ENCODE measurements at places on chromosomes 5 and 9. TPM values are rescaled to one million over a fixed set of nuclear protein-coding genes. Genes with fewer than 3 reads are reported as not detected.

DNA sequence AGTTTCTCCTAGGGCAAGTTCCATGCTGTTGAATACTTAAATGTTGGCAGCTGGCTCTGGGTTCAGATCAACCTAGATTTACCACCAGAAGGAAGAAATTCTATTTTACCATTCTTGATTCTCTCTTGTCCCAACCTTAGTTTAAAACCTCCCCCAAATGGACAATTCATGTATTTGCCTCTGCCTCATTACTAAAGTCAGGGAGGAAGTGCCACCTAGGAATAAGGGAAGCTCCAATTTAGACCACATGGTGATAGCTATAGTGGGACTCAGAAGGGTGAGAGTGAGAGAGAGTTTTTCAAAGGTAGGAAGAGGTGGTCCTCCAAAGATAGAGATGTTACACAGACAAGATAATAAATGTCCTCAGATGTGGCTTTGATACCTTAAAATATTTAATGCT, 53.4 kb upstream of the PAM start:
- H3K27me3 ChIP-seq = no peaks in the 10 kb centered on the region
- H3K4me1 ChIP-seq = no peaks in the 10 kb centered on the region
- no peaks in the 10 kb centered on the region for H3K36me3 ChIP-seq
- DNase-seq = no peak
- no peak overlapping the region for H3K27ac ChIP-seq
- H3K4me3 ChIP-seq = no peak overlapping the region

- H3K36me3 ChIP-seq = no peaks in the 10 kb centered on the region
- no peak for DNase-seq
- peak overlapping the region; percentile 91 for H3K27ac ChIP-seq
- peak overlapping the region; percentile 79 for H3K4me3 ChIP-seq
- H3K27me3 ChIP-seq = no peaks in the 10 kb centered on the region
- peaks cover 7% of the 10 kb centered on the region for H3K4me1 ChIP-seq
Observed at GRCh38 chr5:56908942-56909293, 478 bp upstream of the SETD9 start.

DNA sequence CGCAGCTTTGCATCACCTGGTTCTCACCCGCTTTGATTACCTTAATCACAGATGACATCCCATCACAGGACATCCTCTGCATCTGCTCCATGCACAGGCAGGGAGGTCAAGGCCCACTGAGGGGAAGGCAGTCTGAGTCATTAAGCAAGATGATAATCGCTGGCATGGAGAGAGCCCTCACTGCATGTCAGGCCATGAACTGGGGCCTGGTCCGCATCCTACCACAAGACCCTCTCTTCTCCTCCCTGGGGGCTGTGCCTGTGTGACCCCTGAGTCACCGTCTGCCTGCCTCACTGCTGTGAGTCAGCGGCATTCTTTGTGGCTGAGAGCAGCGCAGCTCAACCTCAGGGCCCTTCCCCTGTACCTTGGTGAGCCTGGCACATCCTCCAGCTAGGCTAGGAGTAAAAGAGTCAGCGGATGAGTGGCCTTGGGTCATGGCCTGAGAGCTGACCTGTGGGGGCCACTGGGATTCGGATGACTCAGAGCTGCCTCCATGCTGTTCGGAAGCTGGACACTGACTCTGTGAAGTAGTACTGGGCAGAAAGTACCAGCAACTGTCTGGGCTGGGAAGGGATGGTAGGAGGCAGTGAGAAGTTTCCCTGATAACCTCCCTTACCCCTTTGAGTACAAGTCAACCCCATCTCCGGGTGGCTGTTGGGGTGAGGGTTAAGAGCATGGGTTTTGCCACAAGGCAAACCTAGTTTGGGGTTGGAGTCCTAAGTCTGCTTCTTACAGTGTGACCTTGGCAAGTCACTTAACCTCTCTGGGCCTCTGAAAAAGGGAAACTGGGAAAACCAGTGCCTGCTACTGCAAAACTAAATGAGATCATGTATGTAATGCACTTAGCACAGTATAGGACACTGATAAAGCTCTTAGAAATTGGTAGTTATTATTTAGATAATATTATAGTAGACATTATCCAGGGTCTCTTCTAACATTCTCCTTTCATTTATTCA, 14.6 kb upstream of the ARSI start:
- H3K27me3 ChIP-seq = peaks cover 4% of the 10 kb centered on the region
- DNase-seq = no peak
- H3K27ac ChIP-seq = no peak overlapping the region
- no peaks in the 10 kb centered on the region for H3K36me3 ChIP-seq
- no peak overlapping the region for H3K4me3 ChIP-seq

DNA sequence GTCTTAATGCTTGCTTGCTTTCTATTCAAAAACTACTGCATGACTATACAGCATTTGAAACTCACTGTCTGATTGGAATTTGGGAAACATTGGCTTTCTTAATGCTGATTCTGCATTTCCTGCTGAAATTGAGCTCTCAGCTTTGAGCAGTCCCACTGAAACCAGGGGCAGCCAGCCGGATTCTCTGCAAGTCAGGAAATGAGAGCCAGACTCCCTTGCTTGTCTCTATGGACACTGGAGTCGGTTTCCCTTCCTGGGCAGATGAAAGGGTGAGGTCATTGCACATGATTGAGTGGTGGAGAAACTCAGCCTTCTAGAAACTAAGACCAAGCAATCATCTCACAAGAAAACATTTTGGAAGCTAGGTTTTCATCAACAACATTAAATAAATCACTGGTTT, 119.7 kb upstream of the SPATA31C2 start:
- H3K27ac ChIP-seq = no peak overlapping the region
- H3K27me3 ChIP-seq = no peaks in the 10 kb centered on the region

DNA sequence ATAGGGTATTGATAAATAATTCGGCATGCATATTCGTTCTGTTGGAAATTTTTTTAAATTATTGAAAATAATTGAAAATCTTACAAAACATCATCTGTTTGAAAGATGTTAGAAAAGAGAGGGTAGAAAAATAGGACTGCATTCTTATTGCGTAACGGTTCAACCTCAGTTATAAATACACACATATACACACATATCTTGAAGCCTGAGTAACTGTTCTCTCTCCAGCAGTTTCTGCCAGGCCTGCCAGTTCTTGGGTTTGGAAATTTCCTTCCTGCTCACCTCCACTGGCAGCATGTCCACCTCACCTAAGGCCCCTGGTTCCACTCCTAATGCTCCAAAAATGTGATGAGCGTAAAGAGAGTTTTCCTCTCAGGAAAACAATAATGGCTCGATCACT, 9.1 kb downstream of the SPATA31E1 start:
- no peaks in the 10 kb centered on the region for H3K4me1 ChIP-seq
- no peaks in the 10 kb centered on the region for H3K36me3 ChIP-seq
- no peak for DNase-seq
- H3K27me3 ChIP-seq = no peaks in the 10 kb centered on the region
- no peak overlapping the region for H3K27ac ChIP-seq
- no peak overlapping the region for H3K4me3 ChIP-seq

- H3K27me3 ChIP-seq = peaks cover 2% of the 10 kb centered on the region
- no peaks in the 10 kb centered on the region for H3K36me3 ChIP-seq
- no peak overlapping the region for H3K27ac ChIP-seq
- H3K4me3 ChIP-seq = no peak overlapping the region
- no peaks in the 10 kb centered on the region for H3K4me1 ChIP-seq
- DNase-seq = no peak
Observed at GRCh38 chr5:1380011-1380817, 35.3 kb upstream of the CLPTM1L start.

GRCh38 chr5:5794118-5794560, 371.7 kb downstream of the ICE1 start:
- H3K27me3 ChIP-seq = no peaks in the 10 kb centered on the region
- DNase-seq = no peak
- H3K4me3 ChIP-seq = no peak overlapping the region
- no peaks in the 10 kb centered on the region for H3K36me3 ChIP-seq

DNA sequence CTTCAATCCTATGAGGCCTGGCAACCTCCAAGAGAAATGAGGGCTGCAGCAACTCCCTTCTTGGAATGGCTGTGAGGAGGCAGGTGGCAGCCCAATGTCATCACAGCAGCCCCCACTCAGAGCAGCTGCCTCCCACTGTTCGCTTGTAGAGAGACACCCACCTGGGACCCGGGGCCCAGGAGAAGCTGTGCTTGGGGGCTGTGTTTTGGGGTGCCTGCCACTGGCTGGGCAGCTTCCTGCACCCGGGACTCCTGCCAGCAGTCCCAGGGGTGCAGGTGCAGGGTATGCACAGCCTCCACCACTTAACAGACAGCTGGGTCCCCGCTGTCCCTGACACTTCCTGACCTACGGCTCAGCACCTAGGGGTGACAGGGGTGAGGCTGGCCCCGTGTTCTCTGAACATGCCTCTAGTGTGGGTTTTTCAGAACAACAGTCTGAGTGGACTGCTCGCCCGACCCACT, 26.2 kb downstream of the NIPAL4 start:
- peaks cover 9% of the 10 kb centered on the region for H3K36me3 ChIP-seq
- H3K4me1 ChIP-seq = peaks cover 29% of the 10 kb centered on the region
- peak overlapping the region; percentile 24 for H3K27ac ChIP-seq
- H3K4me3 ChIP-seq = no peak overlapping the region

DNA sequence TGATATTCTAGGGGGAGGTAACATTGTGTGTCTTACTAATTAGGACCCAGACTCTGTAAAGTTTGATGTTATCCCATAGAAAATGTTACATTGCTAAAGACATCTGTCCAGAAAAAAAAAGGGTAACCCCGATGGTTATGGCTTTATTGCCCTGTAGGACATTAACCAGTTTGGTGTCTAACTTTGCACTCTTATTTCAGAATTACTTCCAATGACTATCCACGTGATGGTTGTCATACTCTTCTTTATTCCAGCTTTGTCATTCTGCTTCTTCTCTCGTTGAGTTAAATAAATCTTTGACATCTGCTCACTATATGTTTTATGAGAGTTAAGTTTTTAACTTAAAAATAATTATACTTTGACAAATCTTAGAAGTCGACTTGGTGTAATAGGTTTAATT, 180.4 kb upstream of the ANKRD55 start:
- H3K4me1 ChIP-seq = peaks cover 40% of the 10 kb centered on the region
- no peaks in the 10 kb centered on the region for H3K36me3 ChIP-seq
- DNase-seq = no peak
- H3K4me3 ChIP-seq = no peak overlapping the region
- H3K27ac ChIP-seq = peak overlapping the region; percentile 79
- H3K27me3 ChIP-seq = no peaks in the 10 kb centered on the region

- no peaks in the 10 kb centered on the region for H3K36me3 ChIP-seq
- H3K4me1 ChIP-seq = no peaks in the 10 kb centered on the region
- DNase-seq = no peak
- no peak overlapping the region for H3K27ac ChIP-seq
- H3K4me3 ChIP-seq = no peak overlapping the region
Observed at GRCh38 chr9:31733166-31733565, 651.3 kb upstream of the ACO1 start.

DNA sequence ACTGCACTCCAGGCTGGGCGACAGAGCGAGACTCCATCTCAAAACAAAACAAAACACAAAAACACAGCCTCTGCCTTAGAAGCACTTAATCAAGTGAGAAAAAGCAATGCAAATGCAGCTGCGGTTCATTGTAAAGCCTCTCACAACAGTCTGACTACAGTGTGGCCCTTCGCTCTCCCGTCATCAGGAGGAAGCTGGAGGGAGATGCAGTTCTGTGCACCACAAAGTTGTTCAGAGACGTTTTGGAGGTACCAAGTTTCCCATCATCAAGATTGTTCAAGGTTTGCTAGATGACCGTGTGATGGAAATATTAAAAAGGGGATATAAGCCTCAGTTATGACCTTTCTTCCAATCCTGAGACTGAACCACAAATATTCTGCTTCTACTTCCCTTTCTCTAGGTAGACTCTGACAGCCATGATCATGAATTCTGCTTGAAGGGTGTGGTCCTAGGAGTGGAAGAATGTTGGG, 40.9 kb downstream of the SEC61B start:
- no peaks in the 10 kb centered on the region for H3K36me3 ChIP-seq
- peak; percentile 60 for DNase-seq
- no peaks in the 10 kb centered on the region for H3K27me3 ChIP-seq

DNA sequence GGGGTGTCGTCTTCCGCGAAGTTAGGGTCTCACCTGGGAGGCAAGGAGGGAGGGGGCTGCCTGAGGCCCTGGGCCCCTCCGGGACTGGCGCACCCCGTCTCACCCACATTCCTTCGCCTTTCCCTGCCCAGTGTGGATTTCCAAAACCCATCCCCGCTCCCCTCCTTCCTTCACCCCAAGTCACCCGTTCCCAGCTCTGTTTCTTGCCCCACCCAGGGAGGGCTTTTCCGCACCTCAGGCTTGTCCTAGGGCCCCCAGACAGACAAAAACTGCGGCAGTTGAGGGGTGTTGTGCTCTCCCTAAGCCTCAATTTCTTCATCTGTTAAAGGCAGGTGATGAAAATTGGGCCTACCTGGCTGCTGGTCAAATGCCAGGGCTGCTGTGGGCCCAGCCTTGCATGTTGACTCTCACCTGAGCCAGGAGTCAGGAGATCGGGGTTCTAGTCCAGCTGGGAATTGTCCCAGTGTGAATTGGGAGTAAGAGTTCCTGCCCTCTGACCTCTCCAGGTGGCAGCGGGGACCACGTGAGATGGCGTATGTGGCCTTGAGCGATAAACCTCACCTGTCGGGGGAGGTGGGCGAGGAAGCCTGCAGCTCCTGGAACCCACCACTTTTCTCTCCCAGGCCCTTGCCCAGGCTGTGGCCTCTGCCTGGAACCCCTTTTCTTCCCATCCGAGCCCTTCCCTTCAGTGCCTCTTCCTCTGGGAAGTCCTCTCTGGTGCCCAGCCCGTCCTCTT, 143.4 kb upstream of the IER5L start:
- no peak overlapping the region for H3K27ac ChIP-seq
- H3K36me3 ChIP-seq = no peaks in the 10 kb centered on the region
- peaks cover 12% of the 10 kb centered on the region for H3K4me1 ChIP-seq

The SNX30 gene
- polyA plus RNA-seq = 0.76 TPM

The WDR36 gene
- 57.0 TPM for polyA plus RNA-seq

The OR1Q1 gene
- polyA plus RNA-seq = not detected

The LECT2 gene
- polyA plus RNA-seq = not detected

The ACTBL2 gene
- polyA plus RNA-seq = not detected

The RNF208 gene
- polyA plus RNA-seq = 1.2 TPM

The TAF7 gene
- 79.9 TPM for polyA plus RNA-seq

The ROPN1L gene
- polyA plus RNA-seq = not detected

The HMGCS1 gene
- 18.2 TPM for polyA plus RNA-seq

The AOPEP gene
- 11.1 TPM for polyA plus RNA-seq

Measured in GM12878 (cell line).